DMS153 (cell line): ENCODE measurements at places on chromosomes 7 and 10.

- DNase-seq, result no peak
Observed at GRCh38 chr7:140349144-140349771, 49.1 kb downstream of the SLC37A3 start.

DNA sequence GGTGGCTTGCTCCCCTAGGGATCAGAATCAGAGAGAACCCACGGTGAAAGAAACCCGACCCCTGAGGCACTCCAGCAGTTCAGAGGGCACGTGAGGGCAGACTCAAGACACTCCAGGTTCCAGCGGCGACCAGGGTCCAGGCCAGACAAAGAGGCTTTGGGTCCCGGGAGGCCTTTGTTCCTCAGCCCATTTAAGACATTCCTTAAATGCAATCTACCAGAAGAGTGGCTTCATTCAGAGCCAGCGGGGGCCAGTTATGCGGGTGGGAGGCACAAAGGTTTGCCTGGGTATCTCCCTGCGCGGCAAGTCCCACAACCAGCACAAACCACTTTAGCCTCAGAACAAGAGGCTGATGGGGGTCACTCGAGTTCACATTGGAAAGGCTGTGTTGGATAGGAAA, 53.6 kb downstream of the AFAP1L2 start:
- DNase-seq, result no peak

GRCh38 chr10:125878957-125879835, 1.9 kb downstream of the DHX32 start:
- no peak for DNase-seq

GRCh38 chr10:13788711-13789447, 202.1 kb downstream of the PRPF18 start:
- DNase-seq, result no peak
